ENCODE measurements at places on chromosomes 16 and 17. TPM values are rescaled to one million over a fixed set of nuclear protein-coding genes. Genes with fewer than 3 reads are reported as not detected.

GRCh38 chr17:1078831-1079561 lies 82.1 kb downstream of the TIMM22 start:
- DNase-seq, result peak; percentile 48

DNA sequence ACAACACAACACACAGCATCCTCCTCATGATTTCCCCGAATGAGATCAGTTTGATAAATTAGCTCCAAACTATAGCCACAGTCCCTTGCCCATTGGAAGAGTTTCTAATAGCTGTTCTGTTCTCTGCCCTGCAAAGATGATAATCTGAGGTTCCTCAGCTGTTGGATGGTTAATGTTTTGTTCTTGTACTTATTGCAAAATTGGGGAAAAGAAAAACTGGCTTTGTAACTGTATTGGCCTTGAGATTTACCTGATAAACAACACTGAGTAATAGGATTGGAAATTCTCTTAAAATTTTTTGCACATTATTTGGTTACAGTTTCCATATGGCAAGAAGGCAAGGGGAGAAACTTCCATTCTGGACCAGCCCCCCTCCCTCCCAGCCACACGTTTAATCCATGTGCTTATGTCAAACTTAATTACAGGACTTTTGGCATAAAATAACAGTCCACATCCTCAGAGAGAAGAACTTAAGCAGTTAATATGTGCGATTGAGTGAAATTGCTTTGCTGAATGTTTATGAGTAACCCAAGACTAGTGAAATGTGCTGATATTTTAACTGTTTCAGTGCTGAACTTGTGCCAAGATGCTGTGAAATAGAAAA lies 119.1 kb upstream of the ZFHX3 start:
- no peak for DNase-seq

DNA sequence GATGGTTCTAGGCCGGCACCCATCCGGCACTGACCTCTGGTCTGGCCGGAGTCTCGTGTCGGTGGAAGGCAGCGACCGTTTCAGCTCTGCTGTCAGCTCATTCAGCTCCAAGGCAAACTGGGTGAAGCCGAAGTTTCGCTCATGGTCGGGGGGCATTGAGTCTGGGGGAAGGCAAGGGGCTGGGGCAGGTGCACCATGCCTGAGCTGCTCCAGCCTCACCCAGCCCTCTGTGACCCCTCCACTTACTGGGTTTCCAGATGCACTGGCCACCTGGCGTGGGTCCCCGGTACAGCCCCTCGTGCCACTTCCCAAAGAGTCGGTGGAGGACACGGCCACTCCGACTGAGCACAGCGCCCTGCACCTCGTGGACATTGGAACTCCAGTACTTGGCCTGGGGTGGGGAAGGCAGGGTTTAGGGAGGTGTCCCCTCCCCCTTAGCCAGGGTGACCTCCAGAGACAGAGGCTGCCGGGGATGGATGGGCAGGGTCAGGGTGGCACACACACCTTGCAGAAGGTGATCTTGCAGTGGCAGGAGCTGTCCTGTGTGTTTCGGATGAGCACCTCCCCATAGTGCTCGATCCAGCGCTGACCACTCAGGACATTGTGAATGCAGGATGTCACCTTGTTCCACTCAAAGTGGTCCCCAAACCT lies 12.6 kb downstream of the OSBPL7 start:
- DNase-seq, result no peak

DNA sequence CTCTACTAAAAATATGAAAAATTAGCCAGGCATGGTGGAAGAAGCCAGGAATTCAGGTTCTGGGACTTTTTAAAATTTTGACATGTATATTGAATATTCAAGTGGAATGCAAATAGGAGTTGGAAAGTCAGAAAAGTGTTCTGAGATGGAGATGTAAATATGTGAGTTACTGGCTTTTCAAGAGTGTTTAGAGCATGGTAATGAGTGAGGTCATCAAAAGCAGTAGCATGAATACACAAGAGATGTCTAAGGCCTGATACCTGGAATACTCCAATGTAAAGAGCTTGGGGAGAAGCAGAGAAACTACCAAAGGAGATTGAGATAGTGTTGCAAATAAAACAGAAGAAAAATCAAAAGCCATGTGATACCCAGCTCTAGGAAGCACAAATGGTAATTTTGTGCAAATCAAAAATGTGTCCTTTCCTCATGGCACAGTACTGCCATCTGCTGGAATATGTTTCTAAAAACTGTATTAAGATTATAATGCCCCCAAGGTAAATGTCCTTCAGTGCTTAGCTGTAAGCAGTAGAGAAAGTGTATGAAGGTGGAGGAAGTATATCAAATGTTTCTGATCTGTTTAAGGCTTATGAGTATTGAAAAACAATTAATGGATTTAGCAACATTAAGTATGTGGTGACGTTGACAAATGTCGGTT lies 908.4 kb downstream of the KCNJ18 start:
- DNase-seq, result no peak

DNA sequence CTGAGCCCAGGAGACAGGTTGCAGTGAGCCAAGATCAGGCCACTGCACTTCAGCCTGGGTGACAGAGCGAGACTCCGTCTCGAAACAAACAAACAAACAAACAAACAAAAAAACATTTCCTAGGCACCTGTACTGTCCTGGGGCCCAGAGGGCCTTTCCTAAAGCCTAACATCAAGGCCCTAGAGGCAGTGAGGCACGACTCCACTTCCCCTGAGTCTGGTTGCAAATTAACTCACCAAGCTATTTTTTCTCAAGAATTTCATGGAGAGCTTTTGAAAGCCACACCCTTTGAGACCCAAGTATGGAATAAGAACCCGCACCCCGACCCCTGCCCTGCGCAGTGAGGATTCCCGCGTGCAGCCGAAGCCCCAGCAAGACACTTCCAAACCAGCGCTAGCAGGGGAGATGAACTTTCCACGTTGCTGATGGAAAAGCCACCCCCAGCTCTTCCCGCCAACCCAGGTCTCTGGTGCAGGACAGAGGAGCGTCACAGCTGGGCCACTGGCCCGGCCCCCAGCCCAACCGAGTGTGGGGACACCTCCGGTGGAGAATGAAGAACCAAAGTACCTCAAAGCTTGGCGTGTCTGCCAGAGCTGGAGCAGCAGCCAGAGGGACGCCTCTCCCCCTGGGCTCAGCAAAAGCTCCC lies 1.2 kb downstream of the CHST5 start:
- DNase-seq, result no peak

DNA sequence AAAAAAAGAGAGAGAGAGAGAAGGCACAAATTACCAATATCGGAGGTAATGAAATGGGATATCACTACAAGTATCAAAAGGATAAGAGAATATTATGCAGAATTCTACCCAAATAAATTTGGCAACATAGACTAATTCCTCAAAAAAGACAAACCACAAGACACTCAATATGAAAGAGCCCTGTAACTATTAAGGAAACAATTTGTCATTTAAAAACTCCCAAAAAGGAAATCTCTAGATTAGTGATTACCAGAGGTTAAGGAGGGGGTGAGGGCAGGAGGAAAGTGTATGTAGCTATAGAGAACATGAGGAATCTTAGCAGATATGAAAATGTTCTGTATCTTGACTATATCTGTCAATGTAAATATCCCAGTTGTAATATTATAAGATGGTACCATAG lies 54.0 kb downstream of the CFDP1 start:
- no peak for DNase-seq

- DNase-seq, result no peak
Measured at GRCh38 chr17:39928858-39929645, 1.5 kb downstream of the LRRC3C start.

DNA sequence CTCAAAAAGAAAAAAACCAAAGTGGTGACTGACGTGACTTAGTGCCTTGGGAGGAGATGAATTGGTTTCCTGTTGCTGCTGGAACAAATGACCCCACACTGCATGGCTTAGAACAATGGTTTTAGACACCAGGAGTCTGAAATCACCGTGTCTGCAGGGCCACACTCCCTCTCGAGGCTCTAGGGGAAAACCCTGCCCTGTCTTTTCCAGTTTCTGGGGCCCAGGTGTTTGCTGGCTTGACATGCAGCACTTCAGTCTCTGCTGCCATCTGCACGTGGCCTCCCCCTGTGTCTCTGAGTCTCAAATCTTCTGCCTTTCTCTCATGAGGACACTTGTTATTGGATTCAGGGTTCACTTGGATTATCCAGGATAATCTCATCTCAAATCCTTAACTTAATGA lies 323.8 kb upstream of the TNRC6C start:
- DNase-seq, result no peak

DNA sequence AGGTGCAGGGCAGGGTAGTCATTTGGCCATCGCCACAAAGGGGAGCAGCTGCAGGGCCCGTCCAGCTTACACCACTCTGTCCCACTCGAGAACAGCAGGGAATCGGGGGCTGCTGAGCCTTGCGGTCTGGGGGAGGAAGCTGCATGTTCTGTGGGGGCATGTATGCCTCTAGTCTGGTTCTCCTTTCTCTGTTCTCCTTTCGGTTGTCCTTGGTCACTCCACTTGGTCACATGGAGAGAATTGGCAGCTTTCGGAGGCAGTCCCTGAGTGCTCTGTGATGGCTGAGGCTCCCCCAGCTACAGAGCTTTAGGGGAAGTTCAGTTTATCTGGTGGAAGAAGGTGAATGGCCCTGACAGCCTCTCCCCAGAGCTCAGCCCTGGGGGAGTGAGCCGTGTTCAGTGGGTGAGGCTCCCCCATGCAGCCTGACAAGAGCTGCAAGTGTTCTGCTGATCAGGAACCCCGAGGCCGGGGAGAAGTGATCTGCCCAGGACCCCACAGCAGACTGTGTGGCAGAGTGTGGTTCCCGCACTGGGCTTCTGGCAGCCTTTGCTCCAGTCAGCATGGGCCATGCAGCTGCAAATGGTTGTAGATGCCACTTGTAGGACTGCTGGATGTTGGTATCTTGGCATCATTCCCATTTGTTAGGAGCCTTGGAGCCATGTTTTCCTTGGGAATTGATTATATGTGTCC lies 22.3 kb upstream of the SMPD3 start:
- peak; percentile 63 for DNase-seq

GRCh38 chr17:336110-337021 lies 16.2 kb downstream of the RPH3AL start:
- peak; percentile 86 for DNase-seq

GRCh38 chr17:67098006-67098405 lies 53.7 kb downstream of the CACNG1 start:
- no peak for DNase-seq

DNA sequence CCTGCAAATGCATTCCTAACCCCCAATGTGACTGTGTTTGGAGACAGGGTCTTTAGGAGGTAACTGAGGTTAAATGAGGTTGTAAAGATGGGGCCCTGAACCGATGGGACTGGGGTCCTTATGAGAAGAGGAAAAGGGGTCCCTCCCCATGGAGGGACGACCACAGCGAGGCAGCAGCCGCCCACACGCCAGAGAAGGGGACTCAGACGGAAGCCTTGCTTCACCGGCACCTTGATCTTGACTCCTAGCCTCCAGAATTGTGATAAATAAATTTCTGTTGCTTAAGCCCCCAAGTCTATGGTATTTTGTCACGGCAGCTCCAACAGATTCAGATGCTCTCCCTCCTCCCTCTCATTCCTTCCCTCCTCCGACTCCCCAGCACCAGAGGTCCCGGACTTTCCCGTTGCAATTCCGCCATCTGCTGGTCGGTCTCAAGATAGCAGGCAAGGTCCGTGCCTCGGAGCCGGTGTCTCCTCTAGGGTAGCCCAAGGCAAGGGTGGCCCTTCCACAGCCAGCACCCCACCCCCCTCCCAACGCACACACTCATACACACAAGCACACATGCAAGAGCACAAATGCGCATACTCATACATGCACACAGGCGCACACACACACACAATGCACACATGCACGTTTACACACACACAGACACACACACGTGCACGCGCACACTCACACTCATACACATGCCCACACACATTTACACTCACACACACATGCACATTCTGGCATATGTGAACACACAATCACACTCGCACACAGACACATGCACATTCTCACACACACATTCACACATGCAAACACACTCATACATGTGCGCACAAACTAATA lies 23.1 kb upstream of the C16orf78 start:
- peak; percentile 60 for DNase-seq

- no peak for DNase-seq
Measured at GRCh38 chr17:37219876-37220606, 155.7 kb upstream of the C17orf78 start.

- no peak for DNase-seq
Measured at GRCh38 chr16:17294856-17295255, 175.9 kb downstream of the XYLT1 start.

DNA sequence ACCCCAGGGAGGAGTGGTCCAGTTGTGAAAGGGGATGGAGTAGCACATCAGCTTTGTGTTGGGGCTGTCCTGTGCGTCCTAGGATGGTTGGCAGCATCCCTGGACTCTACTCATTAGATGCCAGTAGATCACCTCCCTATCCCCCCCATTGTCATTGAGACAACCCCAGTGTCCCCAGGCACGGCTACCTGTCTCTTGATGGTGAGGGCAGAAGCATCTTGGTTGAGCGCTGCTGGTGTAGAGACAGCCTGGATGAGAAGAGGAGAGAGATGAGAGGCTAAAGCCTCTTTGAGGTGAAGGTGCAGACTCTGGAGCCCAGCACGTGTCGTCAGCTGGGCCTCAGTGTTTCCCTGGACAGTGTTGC lies 55.4 kb downstream of the TNFRSF13B start:
- peak; percentile 14 for DNase-seq

GRCh38 chr16:20866801-20867200 lies 33.4 kb downstream of the DCUN1D3 start:
- no peak for DNase-seq

DNA sequence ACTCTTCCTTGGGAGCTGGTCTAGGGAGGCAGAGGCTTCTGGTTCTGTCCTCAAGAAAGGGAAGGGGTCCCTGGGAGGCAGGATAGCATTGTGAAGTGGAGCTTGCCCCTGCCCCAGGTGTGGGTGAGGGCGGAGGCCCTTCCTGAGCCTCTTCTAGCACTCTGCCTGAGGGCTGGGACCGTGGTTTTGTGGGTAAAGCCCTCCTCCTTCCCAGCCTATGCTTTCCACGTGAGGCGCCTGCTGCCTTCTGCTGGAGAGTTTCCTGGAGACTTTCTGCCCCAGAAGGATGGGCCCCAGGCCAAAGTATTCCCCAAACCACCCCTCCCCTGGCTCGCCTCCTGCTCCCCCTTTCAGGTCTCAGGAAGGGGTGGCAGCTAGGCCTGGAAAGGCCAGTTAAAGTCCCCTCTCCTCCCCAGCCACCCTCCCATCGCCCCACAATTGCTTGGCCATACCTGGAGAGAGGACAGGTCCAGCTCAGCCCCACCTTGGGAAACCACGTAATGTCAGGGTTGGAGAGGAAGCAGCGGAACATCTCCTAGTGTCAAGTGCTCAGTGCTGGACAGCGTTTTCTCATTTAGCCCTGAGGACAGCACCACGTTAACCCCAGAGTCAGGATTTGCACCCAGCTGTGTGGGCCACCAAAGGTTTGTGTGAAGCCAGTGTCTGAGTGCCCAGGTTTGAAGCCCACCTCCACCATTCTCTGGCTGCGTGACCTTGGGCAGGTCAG lies 5.6 kb downstream of the SBK1 start:
- no peak for DNase-seq

DNA sequence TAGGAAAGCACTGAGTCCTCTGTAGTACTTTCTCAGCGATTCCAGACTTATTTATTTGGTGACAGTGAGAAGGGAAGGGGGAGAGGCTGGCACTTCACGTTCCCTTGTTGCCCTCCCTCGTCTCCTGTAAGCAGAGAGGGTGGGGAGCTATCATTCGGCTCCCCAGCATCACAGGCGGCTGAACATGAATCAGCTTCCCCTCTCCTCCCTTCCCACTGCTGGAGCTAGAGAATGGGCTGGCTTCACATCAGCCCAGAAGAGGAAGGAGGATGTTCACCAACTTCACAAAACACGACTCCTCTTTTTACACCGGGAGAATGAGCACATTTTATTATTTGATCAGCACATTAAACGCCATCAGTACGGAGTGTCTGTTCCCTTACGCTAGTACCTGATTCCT lies 6.7 kb upstream of the CMIP start:
- DNase-seq, result no peak

The KCNG4 gene
- not detected for total RNA-seq

The GNGT2 gene
- 21.1 TPM for total RNA-seq
